ENCODE measurements at places on chromosomes 12 and 14.

DNA sequence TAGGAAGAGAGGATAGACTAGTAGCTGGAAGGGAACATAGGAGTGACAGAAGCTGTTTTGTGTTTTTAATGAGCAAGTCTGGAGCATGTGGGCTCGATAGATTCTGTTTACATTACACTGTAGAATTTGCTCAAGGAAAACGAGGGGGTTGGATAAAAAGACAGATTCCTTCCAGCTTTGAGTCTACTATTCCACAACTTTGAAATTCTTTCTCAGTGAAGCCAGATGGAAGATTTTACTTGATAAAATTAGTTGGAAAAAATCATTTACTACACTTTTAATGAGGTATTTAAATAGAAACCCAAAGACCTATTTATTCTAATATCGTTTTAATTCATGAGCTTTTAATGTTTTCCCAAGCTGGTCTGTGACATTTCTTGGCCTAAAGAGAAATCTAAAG, 19.5 kb upstream of the EPS8 start:
- no peak for DNase-seq

DNA sequence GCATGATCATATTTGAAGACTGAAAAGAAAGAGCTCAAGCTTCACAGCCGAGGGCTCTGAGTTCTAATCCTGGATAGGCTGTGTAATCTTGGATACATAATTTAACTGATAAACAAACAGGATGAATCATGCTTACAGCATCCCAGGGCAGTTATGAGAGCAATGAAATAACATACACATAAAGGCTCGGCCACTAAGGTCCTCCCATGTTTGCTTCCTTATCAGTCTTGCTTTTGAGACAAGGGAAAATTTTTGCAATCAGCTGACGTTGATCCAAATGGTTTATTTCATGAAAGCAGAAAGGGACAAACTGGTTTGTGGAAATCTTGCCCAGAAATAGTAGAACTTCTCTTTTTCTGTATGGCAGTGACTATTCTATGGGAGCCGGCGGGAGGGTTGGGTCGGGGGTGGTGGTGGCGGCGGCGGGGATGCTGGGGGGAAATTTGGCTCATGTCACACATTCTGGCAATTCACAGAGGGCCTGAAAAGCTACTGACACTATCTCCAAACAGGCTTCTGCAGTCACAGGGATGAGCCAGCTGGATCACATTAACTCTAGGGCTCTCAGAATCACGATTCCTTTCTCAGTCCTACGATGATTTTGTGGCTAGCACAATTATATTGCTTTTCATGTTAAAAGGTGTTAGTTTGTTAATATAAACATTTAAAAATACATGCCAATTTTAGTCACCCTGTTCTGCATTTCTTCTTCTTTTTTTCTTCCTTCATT, 124.5 kb downstream of the SLC8A3 start:
- no peak for DNase-seq

GRCh38 chr14:74292061-74292460, 10.7 kb downstream of the ABCD4 start:
- DNase-seq, result no peak

GRCh38 chr12:6868211-6869048, 1.1 kb downstream of the TPI1 start:
- no peak for DNase-seq
